ENCODE measurements at places on chromosomes 7 and 10.

DNA sequence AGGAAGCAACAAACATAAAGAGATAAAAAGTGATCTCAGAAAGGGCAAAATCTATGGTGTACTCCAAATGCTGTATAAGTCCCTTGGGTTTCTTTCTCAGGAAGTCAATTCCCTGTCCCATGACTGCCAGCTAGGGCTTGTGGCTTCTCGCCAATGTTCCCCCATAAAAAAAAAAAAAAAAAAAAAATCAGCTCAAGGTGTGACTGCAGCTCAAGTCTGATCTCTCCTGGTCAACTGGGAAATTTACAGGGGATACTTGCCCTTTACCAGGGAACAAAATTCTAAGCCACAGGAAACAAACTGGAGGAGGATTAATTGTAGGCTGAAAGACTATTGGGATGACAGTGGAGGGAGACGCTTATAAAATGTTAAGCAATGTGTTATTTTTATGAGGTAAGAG lies 76.0 kb downstream of the PCGF5 start:
- DNase-seq, result no peak
- no peaks in the 10 kb centered on the region for H3K36me3 ChIP-seq
- no peaks in the 10 kb centered on the region for H3K4me1 ChIP-seq

GRCh38 chr7:159197066-159197975 lies 52.7 kb upstream of the VIPR2 start:
- H3K27me3 ChIP-seq, result no peaks in the 10 kb centered on the region

DNA sequence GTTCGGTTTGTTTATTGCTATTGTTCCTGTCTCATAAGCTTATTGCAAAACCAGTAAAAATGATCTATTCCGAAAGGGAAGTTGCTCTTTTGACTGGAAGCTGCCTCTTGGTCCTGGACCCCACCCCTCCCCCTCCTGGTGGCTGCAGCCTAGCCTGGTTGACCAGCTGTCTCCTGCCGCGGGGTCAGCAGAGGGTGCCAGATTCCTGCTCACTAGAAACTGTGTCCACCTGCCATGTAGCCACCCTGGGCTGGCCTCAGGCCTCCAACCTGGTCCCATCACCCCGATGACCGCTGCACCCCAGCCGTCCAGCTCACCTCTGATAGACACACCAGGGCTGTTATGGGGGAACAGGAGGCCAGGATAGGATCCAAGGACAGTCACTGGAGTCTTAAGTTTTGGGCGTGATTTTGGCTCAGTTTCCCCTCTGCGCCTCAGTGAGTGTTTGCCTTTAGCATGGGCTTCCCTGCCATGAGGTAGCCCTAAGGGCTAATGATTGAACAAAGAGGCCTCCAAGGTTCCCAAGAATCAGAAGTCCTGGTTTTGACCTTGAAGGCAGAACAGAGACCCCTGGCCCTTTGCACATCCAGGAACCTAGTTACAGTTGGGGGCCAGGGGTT lies 32.9 kb upstream of the SLF2 start:
- no peaks in the 10 kb centered on the region for H3K27me3 ChIP-seq
- no peaks in the 10 kb centered on the region for H3K36me3 ChIP-seq
- H3K27ac ChIP-seq, result no peak overlapping the region
- DNase-seq, result no peak
- peaks cover 5% of the 10 kb centered on the region for H3K4me1 ChIP-seq

- no peak overlapping the region for H3K27ac ChIP-seq
- no peaks in the 10 kb centered on the region for H3K27me3 ChIP-seq
- H3K4me3 ChIP-seq, result no peak overlapping the region
- no peak for DNase-seq
Observed at GRCh38 chr7:135802697-135803096, 54.1 kb upstream of the FAM180A start.

- peaks cover 21% of the 10 kb centered on the region for H3K36me3 ChIP-seq
- H3K4me1 ChIP-seq, result no peaks in the 10 kb centered on the region
- no peak overlapping the region for H3K27ac ChIP-seq
- no peak overlapping the region for H3K4me3 ChIP-seq
Observed at GRCh38 chr7:23335136-23335535, 36.0 kb downstream of the MALSU1 start.

DNA sequence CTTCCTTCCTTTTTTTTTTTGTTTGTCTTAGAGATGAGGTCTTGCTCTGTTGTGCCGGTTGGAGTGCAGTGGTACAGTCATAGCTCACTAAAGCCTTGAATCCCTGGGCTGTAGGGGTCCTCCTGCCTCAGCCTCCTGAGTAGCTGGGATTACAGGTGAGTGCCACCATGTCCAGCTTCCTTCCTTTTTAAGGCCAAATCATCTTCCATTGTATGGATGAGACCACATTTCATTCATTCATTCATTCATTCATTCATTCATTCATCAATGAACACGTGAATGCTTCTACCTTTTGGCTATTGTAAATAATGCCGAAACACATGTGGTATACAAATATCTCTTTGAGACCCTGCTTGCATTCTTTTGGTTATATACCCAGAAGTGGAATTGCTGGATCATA lies 60.0 kb upstream of the BAIAP2L1 start:
- no peak overlapping the region for H3K27ac ChIP-seq
- H3K4me3 ChIP-seq, result no peak overlapping the region
- H3K36me3 ChIP-seq, result no peaks in the 10 kb centered on the region
- no peaks in the 10 kb centered on the region for H3K4me1 ChIP-seq
- no peaks in the 10 kb centered on the region for H3K27me3 ChIP-seq

DNA sequence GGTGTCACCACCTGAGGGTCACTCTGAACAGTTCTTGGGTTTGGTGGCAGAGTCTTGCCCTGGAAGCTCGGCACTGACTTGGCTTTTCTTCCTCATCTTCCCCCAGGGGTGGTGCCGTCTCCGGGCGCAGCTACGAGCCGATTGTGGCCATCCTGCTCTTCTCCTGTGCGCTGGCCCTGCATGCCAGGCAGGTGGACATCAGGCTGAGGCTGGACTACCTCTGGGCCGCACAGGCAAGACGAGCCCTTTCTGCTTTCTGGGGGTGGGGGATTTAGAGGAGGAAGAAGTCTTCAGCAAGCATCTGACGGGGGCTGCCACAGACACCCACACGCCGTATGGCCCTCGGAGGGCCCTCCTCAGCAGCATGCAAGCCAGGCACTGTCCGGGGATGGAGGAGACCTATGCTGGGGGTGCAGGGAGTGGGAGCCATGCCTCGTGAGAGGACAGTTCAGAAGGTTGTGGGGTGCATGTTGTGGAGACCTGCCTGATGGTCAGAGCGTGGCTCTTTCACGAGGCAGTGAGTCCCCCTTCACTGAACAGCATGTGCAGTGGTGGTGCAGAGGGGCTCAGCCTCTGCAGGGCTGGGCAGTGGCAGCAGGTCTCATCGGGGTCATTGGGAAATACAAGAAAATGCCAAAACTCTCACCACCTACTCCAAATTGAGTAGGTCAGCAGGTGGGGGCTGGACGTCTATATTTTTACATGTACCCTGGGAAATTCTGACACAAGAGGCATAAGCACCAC lies 112.4 kb downstream of the ADCY1 start:
- peaks cover 20% of the 10 kb centered on the region for H3K4me1 ChIP-seq
- no peaks in the 10 kb centered on the region for H3K36me3 ChIP-seq
- no peaks in the 10 kb centered on the region for H3K27me3 ChIP-seq
- no peak for DNase-seq

DNA sequence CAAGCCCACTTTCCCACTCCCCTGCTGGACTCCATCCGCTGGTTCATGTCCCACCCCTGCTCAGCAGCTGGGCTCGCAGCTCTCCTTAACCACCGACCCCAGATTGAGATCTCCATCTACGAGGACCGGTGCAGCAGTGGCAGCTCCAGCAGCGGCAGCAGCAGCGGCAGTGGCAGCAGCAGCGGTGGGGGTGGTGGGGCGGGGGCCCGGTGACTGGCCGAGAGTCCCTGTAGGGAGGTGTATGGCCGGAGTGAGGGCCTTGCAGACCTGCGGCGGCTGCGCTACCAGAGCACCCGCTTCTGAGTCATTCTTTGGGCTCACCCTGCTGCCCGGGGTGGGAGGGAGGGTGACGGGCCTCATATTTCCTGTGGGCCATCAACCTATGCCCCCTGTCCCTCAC lies 15.8 kb downstream of the GOLGA7B start:
- H3K4me3 ChIP-seq, result no peak overlapping the region
- no peaks in the 10 kb centered on the region for H3K27me3 ChIP-seq
- no peak overlapping the region for H3K27ac ChIP-seq
- no peaks in the 10 kb centered on the region for H3K36me3 ChIP-seq
- DNase-seq, result no peak

DNA sequence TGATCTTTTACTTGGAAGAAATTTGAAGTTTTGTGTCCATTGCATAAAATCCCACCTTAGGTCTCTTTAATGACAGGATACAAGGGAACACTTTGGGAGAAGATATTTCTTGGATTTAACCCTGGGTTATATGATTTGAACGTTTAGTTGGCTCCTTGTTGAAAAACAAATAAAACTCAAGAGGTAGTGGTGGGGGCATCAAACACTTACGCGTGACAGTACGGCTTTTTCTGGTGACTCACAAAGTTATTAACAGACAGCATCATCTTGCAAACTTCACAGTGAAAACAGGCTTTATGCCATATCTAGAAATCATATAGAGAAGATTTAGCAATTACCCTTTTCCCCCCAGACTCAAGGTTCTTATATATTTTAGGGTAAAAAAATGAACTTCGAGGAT lies 699 bp downstream of the NRAP start:
- DNase-seq, result no peak
- H3K36me3 ChIP-seq, result no peaks in the 10 kb centered on the region
- no peak overlapping the region for H3K27ac ChIP-seq
- H3K4me1 ChIP-seq, result peaks cover 8% of the 10 kb centered on the region
- H3K27me3 ChIP-seq, result no peaks in the 10 kb centered on the region
- H3K4me3 ChIP-seq, result no peak overlapping the region

DNA sequence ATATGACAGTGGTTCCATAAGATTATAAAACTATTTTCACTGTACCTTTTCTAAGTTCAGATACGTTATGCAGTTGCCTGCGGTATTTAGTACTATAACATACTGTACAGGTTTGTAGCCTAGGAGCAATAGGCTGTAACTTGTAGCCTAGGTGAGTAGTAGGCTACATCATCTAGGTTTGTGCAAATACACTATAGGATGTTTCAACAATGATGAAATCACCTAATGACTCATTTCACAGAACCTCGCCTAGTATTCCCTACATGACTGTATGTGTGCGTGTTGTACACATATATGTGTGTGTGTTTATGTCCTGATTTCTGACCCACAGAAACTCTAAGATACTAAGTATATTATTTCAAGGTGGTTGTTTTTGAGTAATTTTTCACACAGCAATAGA lies 139.0 kb downstream of the HERPUD2 start:
- peak; percentile 76 for DNase-seq
- no peak overlapping the region for H3K4me3 ChIP-seq
- no peaks in the 10 kb centered on the region for H3K36me3 ChIP-seq
- no peak overlapping the region for H3K27ac ChIP-seq
- no peaks in the 10 kb centered on the region for H3K27me3 ChIP-seq
- H3K4me1 ChIP-seq, result no peaks in the 10 kb centered on the region

DNA sequence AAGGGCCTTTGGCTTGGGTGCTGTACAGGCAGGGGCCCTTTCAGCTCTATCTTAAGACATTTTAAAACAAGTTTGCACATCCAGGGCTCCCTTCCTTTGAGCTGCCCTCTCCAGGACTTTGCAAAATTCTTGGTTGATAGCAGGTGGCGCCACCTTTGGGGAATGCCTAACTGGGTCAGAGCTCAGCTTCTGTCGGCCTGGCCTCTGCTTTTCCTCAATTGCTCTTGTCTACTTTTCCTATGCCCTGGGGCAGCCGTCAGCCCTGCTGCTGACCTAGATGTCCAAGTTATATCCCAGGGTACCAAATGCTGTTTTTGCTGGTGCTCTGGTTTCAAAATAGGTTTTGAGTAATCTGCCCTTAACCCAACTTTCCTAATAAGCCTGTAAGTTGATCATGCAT lies 65.8 kb downstream of the APBB1IP start:
- DNase-seq, result peak; percentile 75
- H3K27me3 ChIP-seq, result no peaks in the 10 kb centered on the region
- H3K27ac ChIP-seq, result peak overlapping the region; percentile 78
- no peak overlapping the region for H3K4me3 ChIP-seq

- no peak overlapping the region for H3K27ac ChIP-seq
- no peak for DNase-seq
- H3K36me3 ChIP-seq, result no peaks in the 10 kb centered on the region
- peaks cover 4% of the 10 kb centered on the region for H3K4me1 ChIP-seq
- no peak overlapping the region for H3K4me3 ChIP-seq
Observed at GRCh38 chr10:97590082-97590747, 694 bp downstream of the C10orf62 start.

GRCh38 chr10:51861731-51862130 lies 162.3 kb upstream of the CSTF2T start:
- DNase-seq, result no peak
- H3K27me3 ChIP-seq, result no peaks in the 10 kb centered on the region
- H3K4me3 ChIP-seq, result no peak overlapping the region
- no peaks in the 10 kb centered on the region for H3K4me1 ChIP-seq
- no peaks in the 10 kb centered on the region for H3K36me3 ChIP-seq

GRCh38 chr7:120254845-120255244 lies 18.1 kb upstream of the KCND2 start:
- H3K4me1 ChIP-seq, result no peaks in the 10 kb centered on the region
- H3K4me3 ChIP-seq, result no peak overlapping the region
- no peak overlapping the region for H3K27ac ChIP-seq
- no peaks in the 10 kb centered on the region for H3K36me3 ChIP-seq
- H3K27me3 ChIP-seq, result no peaks in the 10 kb centered on the region

DNA sequence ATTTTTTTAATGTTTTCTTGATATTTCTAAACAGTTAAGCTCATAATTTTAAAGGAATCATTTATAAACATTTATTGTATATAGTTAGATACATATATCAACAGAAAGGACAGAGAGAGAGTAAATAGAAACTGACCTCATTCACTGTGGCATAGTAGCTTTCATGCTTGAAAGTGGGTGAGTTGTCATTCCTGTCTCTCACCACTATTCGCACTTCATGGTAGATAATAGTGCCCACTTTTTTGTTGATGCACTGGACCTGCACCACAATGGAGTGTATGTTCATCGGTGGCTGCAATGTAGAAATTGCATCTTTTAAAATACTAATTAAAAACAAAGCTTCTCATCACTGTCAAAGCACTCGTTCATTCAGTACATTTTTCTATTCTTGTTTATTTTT lies 432.0 kb downstream of the PCDH15 start:
- H3K36me3 ChIP-seq, result no peaks in the 10 kb centered on the region
- no peaks in the 10 kb centered on the region for H3K4me1 ChIP-seq
- no peak for DNase-seq
- H3K27ac ChIP-seq, result no peak overlapping the region
- no peaks in the 10 kb centered on the region for H3K27me3 ChIP-seq
- H3K4me3 ChIP-seq, result no peak overlapping the region

GRCh38 chr10:8283986-8284385 lies 229.5 kb downstream of the GATA3 start:
- H3K27ac ChIP-seq, result peak overlapping the region; percentile 90
- H3K4me3 ChIP-seq, result no peak overlapping the region
- H3K4me1 ChIP-seq, result peaks cover 11% of the 10 kb centered on the region
- H3K36me3 ChIP-seq, result no peaks in the 10 kb centered on the region
- H3K27me3 ChIP-seq, result no peaks in the 10 kb centered on the region
- peak; percentile 98 for DNase-seq

DNA sequence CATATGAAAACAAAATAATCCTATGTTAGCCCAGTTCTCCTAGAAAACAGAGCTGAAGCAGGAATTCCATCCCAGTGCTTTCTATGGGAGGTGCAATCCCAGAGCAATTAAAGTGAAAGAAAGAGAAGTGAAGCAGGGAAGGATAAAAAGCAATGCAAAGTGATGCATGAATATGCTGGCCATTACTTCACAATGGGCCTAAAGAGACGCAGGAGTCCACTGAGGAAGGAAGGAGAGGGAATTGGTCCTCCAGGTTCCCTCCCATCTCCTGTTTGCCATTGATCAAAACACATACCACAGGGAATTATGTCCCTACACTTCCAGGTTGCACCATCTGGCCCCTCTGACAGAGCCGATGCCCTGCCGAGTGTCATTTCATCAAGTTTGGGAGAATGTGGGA lies 392.2 kb upstream of the NFE2L3 start:
- H3K4me1 ChIP-seq, result peaks cover 9% of the 10 kb centered on the region
- H3K27me3 ChIP-seq, result no peaks in the 10 kb centered on the region
- H3K4me3 ChIP-seq, result no peak overlapping the region
- no peak for DNase-seq
- no peaks in the 10 kb centered on the region for H3K36me3 ChIP-seq

Measured in trophoblast cell (in vitro differentiated cells and primary cell).